ENCODE measurements at places on chromosomes 5 and 9.

DNA sequence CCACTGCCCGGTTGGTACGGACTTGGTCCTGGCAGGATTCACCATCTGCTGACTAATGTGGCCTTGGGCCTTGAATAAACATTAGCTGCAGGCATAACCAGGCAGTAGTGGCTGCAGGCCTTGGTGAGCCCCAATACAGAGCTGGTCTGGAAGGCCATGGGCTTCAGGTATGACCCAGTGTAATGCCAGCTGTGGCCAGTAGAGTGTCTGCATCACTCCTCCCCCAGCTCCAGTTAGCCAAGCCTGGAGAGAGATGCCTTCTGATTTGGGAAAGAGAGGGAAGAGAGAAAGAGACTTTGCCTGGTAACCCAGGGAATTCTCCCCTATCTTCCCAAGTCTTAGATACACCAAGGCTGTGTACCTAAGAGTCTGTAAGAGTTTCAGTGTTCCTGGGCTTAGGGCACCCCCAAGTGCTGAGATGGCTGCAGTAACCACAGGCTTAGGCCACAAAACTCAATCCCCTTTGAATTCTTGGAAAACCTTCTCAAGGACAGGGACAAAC is 5.6 kb upstream of the C5 start:
- no peak for DNase-seq

DNA sequence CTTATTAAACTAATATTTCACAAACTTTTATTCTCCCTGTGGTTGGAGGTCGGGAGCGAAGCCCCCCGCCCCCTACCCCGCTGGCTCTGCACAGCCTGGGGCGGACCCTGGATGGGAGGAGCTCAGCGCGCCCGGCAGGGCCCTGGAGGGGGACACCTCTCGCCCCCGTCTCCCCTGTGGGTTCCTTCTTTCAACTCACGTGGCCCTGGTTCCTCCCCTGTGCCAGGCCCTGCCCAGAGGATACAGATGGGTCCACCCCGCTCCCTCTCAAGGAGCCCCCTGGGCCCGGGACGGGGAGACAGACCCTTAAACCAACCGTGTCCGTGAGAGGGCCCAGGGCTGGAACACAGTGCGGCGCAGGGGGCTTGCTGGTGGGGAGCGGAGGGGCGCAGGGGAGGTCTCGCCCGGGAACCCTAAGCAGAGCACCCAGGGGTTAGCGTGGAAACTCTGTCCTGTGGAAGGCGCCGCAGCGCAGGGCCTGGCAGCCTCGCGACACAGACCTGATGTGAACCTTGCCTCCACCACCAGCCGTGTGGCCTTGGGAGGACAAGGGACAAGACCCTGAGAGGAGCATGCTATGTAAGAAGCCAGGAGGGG is 103.7 kb upstream of the MVB12B start:
- no peak for DNase-seq

GRCh38 chr9:75226403-75227139 is 138.3 kb downstream of the OSTF1 start:
- no peak for DNase-seq

DNA sequence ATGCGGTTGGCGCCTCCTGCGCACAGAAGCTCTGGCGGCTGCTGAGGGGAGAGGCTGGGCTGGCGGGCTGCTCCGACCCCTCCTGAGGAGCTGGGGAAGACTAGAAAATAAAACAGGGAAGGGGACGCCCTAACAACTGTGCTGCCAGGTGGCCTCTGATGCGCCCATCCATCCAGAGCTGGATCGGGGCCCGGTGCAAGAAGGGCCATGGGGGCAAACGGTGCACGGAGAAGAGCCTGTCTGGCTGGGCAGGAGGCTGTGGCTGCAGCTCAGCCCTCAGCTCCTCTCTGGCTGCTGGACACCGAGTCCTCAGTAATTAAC is 21.0 kb upstream of the MRNIP start:
- no peak for DNase-seq

DNA sequence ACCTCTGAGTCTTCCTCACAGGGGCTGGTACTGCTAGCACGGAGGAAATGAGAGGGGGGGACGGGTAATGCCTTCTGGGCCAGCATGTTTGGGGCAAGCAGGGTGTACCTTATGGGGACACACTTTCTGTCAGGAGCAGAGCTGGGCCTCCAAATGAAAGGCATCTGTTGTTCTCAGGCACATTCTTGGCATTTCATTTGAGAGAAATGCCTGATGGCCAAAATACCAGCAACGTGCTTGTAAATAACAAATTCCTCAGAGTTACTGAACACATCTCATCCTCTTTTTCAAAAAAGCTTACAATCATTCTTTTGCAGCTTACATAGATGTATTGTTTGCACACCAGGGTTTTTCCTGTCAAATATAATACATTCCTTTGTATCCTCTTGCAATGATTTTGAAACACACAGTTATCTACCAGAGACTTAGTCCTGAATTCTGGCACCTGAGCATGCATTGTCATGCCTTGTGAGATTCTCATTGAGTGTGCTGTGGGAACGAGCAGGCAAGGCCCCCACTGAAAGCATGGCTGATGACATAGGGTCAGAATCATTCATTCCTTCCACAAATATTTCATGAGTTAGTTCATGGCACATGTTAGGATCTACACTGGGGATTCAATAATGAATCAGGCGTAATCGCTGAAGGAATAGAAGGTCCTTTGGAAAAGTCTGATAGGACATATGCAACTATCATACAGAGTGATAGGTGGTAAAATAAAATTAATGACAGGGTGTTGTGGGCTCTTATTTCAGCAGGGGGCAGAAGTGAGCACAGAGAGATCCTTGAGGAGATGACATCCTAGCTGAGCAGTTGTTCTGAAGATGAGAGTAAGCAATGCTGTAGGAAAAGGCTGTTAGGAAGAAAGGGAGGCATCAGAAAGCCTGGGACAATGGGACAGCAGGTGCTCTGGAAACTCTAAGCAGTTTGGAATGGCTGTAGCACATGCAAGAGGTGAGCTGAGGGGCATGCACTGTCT is 260.9 kb upstream of the TUT7 start:
- DNase-seq = no peak

GRCh38 chr5:151107738-151108520 is 27.1 kb upstream of the TNIP1 start:
- no peak for DNase-seq

DNA sequence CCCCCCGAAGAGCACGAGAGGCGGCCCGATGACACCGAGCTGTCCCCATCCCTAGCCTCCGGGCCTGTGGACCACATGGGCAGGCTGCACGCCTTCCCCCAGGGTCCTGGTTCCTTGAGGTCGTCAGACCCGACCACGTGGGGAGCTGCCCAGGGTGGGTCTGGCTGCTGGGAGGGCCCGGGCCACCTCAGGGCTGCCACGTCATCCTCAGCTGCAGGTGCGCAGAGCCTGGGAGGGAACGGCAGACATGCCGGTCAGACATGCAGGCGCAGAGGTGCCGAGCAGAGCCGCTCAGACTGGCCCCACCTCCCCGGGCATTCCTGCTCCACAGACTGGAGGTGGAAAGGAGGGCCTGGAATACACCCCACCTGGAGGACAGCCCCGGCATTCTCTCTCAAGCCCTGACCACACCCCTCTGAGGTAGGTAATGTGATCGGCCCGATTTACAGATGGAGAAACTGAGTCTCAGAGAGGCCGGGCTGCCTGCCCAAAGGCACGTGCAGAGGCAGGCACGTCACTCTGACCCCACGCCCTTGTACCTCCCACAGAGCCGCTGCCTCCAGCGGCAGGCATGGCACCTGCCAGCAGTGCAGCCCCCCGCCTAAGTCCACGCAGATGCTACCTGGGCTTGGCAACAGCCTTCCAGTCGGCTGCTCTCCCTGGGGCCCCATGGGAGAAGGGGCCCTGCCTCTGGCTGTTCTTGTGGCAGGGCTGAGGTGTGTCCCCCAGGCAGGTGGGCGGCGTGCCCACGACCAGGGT is 649 bp downstream of the CCDC187 start:
- DNase-seq = no peak

DNA sequence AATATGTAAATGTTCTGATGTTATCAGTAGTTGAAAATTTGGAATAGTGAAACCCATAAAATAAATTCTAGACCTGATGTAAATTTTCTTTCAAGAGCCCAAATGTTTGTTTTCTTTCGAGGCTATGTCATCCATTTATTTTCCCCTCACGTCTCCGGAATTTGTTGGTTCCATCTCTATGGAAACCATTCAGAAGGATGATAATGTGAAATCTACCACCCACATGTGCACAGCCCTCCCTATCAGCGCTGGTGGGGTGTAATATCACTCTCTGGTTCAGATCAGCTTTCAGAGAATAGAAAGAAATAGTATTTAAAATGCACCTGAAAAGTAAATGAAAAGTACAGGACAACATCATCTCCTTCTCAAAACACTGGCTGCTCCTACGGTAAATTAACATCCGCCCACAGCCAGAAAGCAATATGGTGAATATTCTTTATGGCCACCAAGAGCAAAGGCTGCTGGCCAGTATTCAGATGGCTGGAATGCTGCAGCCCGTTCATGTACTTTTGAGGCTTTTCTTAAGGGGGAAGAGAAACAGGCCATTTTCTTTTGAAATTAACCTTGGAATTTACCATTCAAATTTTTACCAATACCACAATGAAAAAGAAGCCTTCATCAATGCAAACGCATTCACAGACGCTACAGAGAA is 28.5 kb downstream of the GLDC start:
- DNase-seq = no peak

GRCh38 chr9:135973277-135974219 is 12.4 kb upstream of the UBAC1 start:
- no peak for DNase-seq
